ENCODE measurements at places on chromosomes 16 and 17. TPM values are rescaled to one million over a fixed set of nuclear protein-coding genes. Genes with fewer than 3 reads are reported as not detected.

PRSS33 gene
- total RNA-seq: 0.20 TPM

TOX3 gene
- total RNA-seq: 11.8 TPM

- DNase-seq: no peak
Measured at GRCh38 chr17:37698911-37699255, 46.0 kb downstream of the HNF1B start.

DNA sequence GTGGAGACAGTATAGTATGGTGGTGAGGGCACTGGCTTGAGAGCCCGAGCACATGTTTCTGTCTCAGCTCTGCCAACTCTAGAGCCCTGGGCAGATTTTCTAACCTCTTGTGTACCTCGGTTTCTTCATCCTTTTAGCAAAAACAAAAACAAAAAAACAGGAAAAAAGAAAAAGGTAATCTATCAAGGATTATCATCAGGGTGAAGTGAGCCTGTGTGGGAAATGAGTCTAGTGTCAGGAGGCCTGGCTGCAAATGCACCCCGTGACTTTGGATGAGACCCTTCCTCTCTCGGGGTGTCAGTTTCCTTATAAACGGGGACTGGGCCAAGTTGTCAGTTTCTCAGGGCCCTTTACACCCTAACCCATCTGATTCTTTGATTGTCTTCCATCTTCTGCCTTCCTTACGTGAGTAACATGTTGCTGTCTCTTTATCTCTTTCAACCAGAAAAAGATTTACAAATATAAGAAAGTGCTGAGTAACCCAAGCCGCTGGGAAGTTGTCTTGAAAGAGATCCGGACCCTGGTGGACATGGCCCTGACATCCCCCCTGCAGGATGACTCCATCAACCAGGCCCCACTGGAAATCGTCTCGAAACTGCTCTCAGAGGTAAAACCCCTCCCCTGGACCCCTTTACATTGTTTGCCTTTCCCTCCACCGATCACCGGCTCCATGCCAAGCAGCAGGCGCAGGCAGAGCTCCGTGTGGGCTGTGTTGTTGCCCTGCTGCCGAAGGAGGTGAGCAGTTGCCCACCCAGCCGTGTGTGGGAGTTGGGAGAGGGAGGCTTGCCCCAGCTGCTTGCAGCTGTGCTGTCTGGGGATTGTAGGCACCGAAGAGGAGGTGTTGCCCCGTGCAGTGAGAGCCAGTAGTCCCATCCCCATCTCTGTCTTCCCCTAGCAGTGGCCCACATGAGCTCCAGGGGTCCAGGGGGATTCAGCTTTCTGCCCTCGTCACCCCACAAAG lies 127.1 kb upstream of the PLCG2 start:
- DNase-seq: no peak

DNA sequence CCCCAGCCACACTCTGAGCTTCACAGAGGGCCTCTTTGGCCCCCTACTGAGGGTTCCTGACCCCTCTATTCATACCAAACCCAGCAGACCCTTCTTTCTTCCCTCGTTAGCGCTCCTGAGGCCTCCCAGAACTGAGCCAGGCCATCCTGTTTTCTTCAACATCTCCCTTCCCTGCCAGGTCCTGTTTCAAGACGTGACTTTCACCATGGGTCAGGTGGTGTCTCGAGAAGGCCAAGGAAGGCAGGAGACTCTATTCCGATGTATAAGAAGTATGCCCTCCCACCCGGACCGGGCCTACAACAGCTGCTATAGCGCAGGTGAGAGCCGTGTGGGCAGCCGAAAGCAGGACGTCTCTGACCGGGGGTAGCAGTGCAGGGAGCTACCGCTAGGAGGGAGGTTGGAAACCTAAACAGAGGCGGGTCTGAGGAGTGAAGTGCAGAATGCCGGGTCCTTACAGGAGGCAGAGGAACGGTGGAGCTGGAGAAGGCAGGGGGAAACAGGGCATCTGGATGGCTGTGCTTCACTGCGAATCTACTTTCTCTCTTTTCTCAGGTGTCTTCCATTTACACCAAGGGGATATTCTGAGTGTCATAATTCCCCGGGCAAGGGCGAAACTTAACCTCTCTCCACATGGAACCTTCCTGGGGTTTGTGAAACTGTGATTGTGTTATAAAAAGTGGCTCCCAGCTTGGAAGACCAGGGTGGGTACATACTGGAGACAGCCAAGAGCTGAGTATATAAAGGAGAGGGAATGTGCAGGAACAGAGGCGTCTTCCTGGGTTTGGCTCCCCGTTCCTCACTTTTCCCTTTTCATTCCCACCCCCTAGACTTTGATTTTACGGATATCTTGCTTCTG lies 1.3 kb upstream of the SENP3 start:
- DNase-seq: peak; percentile 89
